ENCODE measurements at places on chromosomes 6 and 20. TPM values are rescaled to one million over a fixed set of nuclear protein-coding genes. Genes with fewer than 3 reads are reported as not detected.
A peak's percentile ranks its signal among the peaks of the same experiment; 100 is the strongest.

LAMA4 gene
- total RNA-seq: 220 TPM

DNA sequence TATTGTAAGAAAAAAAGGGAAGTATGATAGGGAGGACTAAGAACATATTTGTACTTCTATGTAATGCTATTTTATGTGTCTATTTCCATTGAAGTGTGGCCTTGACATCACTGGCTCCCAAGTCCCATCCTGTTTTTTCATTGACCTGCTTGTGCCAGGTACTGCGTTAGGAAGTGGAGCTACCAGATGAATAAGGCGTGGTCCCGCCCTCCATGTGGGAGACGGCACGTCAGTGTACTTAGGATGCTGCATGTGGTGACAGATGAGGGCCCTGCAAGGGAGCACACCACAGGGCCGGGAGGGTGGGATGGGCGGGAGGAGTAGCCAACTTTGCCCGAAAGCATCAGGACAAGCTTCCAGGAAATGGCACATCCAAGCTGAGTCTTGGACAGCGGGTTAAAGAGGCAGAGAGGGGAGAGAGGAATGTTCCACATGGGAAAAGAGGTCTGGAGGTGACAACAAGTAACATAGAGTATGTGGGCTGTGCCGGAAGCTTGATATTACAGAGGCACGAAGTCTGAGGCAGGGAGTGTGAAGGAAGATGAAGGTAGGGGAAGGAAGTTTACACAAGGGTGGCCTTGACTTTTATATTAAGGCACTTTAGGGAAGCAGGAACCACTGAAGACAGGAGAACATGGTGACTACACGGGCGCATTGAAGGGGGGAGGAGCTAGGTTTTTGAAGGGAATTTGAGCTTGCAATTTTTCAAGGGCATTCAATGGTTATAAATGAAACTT, 140.6 kb downstream of the MTHFD1L start:
- no peaks in the 10 kb centered on the region for H3K27me3 ChIP-seq
- H3K4me3 ChIP-seq: no peak overlapping the region
- H3K4me1 ChIP-seq: peaks cover 70% of the 10 kb centered on the region
- H3K27ac ChIP-seq: peak overlapping the region; percentile 72

DNA sequence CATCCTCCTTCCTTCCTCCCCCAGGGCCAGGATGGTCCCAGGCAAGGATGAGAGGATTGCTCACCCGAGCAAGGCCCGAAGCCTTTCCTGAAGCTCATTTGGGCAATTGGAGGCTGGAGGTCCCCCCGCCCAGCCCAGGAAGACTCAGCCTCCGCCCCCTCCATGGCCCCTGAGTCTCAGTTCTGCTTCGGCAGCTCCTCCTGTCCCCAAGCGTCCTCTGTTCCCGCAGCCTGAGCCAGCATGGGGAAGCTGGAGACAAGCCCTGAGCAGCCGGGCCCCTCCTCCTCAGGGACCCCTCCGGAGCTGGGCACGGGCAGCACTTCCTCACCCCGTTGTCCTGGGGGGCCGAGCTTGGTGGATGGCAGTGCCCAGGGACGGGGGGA, 26.0 kb downstream of the SLC17A9 start:
- no peaks in the 10 kb centered on the region for H3K4me1 ChIP-seq
- peaks cover 47% of the 10 kb centered on the region for H3K27me3 ChIP-seq
- no peak for DNase-seq
- no peak overlapping the region for H3K27ac ChIP-seq

DNA sequence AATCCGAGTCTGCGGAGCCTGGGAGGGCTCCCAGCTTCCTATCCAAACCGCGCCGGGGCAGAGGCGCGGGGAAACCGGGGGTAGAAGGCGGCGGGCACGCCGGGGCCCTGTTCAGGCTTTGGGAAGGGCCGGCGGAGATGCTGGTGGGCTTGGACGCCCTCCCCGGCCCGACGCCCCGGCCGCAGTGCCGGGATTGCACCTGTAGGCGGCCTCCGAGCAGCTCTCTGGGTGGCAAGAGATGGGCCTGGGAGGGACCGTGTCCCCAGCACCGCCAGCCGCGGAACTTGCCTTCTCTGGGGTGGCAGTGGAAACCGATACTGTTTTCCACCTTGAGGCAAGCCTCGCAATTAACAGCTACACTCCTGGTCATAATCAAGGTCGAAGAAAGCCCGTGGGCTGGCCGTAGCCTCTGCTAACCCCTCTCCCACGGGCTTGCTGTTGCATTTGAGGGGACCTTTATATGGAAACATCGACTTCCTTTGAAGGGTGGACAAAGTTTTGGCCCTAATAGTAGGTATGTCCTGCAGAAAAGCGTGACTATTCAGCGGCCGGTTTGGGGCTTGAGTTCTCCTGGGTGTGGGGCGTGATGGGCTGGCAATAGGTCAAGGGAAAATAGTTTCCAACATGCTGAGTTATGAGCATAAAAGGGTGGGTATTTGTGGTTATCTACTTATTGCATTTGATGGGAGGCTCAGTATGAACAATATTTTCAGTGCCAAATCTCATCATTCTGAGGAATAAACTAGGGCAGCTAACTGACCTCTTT, 1.1 kb upstream of the JAG1 start:
- H3K27ac ChIP-seq: peak overlapping the region; percentile 84
- H3K4me3 ChIP-seq: peak overlapping the region; percentile 78
- DNase-seq: peak; percentile 95
- no peaks in the 10 kb centered on the region for H3K27me3 ChIP-seq
- H3K4me1 ChIP-seq: peaks cover 35% of the 10 kb centered on the region

SAMD10 gene
- total RNA-seq: 3.5 TPM

Measured in osteocyte (in vitro differentiated cells).